ENCODE measurements at places on chromosomes 11 and 22.

DNA sequence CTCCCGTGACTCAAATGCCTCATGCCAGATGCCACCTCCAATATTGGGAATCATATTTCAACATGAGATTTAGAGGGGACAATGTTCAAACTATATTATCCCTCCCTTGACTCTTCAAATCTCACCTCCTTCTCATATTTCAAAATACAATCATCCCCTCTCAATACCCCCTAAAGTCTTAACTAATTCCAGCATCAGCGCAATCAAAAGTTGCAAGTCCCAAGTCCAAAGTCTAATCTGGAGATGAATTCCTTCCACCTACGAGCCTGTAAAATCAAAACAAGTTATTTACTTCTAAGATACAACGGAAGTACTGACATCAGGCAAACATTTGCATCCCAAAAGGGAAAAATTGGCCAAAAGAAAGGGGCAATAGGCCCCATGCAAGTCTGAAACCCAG is 67.2 kb upstream of the SC5D start:
- DNase-seq: no peak

GRCh38 chr22:37951305-37951704 is 2.1 kb downstream of the C22orf23 start:
- DNase-seq: no peak

GRCh38 chr22:29886596-29886995 is 3.6 kb downstream of the MTMR3 start:
- no peak for DNase-seq

DNA sequence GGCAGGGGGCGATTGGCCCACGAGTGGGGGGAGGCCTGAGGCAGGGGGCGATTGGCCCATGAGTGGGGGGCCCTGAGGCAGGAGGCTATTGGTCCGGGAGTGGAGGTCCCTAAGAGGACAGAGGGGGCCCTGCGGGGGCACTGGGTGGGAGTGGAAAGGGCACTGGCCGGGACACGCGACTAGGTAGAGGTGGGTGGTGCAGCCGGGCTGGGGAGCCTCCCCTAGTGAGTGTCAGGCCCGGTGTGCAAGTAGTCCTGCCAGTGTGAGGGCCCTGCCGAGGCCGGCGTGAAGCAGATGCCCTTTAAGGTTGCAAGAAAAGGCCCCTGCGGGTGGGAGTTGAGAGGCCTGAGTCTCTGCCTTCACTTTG is 909 bp upstream of the BRD1 start:
- DNase-seq: no peak

GRCh38 chr11:102734650-102735049 is 9.9 kb upstream of the MMP8 start:
- no peak for DNase-seq

- no peak for DNase-seq
Observed at GRCh38 chr11:75523189-75523588, 2.6 kb downstream of the GDPD5 start.

DNA sequence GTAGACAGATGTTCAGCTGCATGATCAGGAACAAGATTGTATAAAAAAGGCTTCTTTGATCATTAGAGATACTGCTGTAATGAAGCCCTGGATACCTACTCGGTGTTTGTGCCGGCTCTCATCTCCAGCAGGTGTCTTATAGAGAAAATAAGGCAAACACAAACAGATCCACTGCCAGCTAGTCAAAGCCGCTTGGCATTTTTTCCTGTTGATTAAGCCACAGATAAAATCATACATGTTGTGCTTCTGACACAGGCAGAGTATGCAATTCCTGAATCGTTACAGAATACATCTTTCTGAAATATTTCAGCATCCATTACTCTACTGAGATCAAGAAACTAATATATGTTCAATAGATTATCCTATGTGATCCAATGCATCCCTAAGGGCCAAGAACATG is 206.9 kb downstream of the CADM1 start:
- DNase-seq: no peak

- peak; percentile 86 for DNase-seq
Observed at GRCh38 chr22:46367707-46368191, 32.2 kb downstream of the TRMU start.

DNA sequence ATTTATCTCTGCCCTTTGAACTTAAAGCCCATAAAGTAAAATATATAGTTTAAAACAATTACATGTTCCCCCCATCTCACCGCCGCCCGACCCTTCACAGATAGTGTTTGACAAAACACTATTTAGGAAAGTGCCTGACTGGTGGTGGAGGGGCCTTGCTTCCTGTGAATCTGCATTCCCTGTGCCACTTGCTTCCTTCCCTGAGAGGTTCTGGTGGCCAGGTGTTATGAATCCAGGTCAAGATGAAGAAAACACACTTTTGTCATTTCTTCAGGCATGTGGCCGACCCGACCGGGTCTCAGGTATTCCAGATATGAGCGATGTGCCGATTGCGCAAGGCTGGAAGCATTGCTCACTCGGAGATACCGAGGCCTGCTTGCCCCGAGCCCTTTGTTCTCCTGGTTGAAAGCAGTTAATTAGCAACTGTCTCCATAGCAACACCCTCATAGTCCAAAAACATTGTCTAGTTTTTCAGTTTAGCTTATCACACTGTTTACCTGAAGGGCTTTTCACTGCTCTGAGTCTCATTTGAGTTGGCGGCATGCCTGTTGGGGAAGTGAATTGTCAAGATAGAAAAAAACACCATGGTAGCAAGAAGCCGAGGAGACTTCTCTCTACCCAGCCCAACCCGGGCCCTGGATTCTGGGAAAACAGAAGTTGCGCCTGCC is 128.3 kb downstream of the TEAD1 start:
- DNase-seq: no peak

- peak; percentile 47 for DNase-seq
Observed at GRCh38 chr11:45142241-45143055, 4.0 kb upstream of the PRDM11 start.

DNA sequence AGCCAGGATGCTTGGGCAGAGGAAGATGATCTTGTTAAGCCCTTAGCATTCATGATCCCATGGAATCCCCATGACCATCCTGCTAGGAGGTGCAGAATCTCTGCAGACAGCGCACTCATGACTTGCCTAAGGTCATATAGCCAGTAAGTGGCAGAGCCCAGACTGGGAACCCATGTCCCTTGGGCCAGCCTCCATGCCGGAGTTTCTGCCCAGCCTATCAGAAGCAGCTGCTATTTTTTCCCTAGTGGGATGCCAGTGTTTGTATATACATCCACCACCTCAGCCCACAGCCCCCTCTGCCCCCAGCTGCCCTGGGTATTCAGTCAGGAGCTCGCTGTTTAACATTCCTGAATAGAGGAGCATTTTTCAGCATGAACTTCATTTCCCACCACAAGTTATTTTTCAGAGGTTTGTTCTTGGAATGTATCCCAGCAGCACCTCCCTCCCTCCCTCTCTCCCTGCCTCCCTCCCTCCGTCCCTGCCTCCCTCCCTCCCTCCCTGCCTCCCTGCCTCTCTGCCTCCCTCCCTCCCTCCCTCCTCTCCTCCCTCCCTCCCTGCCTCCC is 34.4 kb upstream of the SUSD2 start:
- DNase-seq: no peak

GRCh38 chr11:85718991-85719807 is 33.2 kb upstream of the CCDC89 start:
- no peak for DNase-seq

- no peak for DNase-seq
Observed at GRCh38 chr11:8080674-8081590, at the start of gene TUB. Gene TUB (plus strand): TSS chr11:8081211. CDS start chr11:8081511, 300 bp downstream.

DNA sequence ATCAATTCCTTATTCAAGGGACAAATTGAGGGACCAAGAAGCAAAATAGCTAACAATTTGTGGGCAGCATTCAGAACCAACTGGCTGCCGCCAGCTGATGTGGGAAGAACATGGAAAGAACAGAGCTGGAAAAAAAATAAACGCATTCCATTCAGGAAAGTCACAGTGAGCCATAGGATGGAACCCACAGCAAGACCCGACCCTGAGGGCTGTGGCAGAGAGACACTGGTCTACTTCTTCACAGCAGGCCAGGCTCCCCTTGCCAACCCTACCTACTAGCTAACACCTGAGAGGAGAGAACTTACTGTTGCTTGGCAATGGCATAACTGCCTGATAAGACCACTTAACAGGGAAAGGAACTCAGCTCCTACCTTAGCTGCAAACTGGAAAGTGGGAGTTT is 123.5 kb upstream of the APOA1 start:
- no peak for DNase-seq

GRCh38 chr11:35407041-35407440 is 12.3 kb downstream of the SLC1A2 start:
- no peak for DNase-seq

DNA sequence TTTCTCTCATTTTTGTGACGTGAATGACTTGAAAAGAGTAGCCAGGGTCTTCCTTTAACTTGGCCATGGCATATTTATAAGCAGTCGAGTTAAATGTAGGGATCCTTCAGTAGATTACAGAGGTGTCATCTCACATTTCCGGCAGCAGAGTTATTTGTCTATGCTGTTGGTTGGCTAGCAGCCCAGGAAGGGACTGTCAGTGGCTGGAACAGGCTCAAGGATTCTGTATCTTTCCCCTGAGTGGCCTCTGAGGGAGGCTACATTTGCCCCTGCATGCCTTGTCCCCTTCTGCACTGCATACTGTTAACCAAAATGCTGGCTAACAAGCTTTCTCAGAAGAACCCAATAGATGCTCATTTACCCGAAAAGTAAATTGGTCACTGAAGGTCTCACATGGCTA is 187.6 kb downstream of the PGR start:
- no peak for DNase-seq

DNA sequence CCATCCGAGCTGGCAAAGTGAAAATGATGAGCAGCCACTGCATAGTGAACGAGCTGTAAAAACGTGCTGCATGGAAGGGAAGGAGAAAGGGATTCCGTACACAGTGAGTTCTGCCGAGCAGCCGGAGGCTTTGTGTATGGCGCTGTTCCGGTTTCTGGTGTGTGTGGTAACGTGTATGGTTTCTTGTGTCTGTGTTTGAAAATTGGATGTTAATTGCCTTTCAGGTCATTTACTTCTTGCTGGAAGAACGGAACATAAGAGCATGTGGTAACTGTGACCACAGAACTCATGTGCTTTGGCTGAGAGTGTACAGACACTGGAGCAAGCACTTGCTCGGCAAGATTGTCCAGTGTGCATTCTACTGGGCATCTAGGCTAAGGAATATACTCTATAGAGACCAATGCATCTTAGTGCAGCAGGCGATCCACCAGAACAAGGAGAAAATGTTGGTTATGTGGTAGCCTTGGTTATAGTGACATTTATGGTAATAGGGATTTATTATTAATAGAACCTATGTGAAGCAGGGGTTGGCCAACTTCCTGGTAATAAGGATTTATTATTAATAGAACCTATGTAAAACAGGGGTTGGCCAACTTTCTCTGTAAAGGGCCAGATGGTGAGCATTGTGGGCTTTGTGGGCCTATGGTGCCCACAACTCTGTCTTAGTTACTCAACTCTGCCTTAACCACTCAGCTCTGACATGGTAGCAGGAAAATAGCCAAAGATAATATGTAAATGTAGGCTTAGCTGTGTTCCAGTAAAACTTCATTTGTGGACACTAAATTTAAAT is 49.2 kb downstream of the GRAMD1B start:
- DNase-seq: no peak

DNA sequence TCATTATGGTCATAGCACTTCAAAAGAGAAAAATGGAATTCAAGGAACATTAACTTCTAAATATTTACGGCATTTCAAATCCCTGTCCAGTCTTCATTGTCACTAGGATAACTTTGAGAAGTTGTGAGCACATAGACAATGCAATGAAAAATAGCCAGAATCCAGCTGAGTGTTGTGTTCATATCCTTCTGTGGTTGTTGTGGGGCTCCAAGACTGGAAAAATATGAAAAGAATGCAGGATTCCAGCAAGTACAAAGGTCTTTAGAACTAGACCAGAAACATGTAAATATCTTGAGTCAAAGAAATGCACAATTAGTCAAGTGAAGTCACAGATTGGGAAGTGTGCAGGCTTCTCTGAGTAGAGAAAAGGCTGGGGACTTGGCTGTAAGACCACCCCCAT is 68.7 kb downstream of the WT1 start:
- DNase-seq: no peak

- DNase-seq: no peak
Observed at GRCh38 chr11:44167046-44167445, 71.6 kb downstream of the EXT2 start.

DNA sequence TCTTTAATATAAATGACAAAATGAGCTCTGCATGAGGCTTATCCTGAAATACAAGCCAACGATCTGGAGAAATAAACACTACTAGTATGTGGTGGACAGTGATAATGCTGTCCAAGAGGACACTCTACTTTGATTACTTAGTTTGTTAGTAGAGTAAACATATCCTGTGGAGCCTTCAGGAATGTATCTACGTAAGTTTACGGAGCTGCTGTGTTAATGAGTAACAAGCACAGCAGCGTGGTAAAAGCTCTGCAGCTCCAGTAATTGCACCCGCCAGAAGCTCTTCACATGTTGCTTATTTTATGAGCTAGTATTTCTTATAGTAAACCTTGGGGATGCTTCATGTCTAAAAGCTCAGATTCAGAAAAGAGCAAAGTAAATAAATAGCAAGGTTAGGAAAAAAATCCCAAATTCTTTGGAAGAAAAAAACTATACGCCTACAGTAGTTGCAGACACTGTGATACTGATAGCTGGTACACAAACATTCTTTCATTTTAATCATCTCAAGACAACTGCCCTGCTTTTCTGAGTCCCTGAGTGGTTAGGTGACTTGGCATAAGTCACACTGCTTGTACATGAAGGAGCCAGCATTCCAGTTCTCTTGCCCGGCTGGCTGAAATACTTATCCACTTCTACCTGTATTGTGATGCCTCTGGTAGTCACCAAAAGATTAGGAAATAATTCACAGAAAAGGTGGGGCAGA is 32.7 kb upstream of the CCDC34 start:
- no peak for DNase-seq

DNA sequence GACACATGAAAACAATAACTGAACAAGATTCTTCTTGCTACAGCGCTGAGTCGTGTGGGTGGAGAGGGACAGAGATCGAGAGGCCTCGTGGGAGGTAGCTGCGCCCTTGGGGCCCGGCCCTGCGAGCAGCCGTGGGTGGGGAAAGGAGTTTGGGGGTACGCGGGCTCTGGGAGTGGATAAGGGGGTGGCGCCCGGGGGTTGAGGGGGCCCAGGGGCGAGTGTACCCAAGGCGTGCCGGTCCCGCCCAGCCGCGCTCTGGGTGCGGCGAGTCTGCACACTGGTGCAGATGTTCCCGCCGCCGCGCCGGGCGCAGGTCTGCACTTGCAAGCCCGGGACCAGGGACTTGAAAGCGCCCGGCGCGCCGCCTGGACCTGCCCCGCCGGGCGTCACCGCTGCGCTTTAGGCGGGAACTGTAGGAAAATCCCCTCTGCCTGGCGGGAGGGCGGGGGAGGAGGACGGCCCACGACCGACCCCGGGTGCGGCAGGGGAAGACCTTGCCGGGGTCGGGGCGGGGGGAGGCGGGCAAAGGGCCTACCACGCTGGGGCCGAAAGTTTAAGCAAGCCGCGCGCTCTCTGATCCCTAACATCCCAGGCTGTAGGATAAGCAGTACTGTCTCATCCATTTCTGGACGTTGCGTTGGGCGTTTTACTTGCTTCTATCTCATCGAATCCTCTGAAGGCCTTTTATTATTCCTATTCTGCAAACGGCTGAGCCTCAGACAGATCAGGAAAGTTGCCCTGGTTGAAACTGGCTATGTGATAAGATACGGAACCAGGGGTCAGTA is 1.4 kb upstream of the KREMEN1 start:
- DNase-seq: no peak

- DNase-seq: peak; percentile 57
Observed at GRCh38 chr11:118002541-118003423, 16.6 kb downstream of the IL10RA start.

GRCh38 chr11:130603335-130603906 is 155.0 kb downstream of the ADAMTS15 start:
- DNase-seq: no peak

Measured in stimulated activated effector memory CD8-positive, alpha-beta T cell treated with anti-CD3 and anti-CD28 coated beads, Interleukin-12 subunit alpha, Interleukin-12 subunit beta, amount 100 ng/mL, for 72 hours (primary cell).